ENCODE measurements at places on chromosomes 7 and 10. TPM values are rescaled to one million over a fixed set of nuclear protein-coding genes. Genes with fewer than 3 reads are reported as not detected.

Gene LDB3
- total RNA-seq: under 0.01 TPM

Gene GRID2IP
- total RNA-seq: not detected

Gene AGMO
- total RNA-seq: 1.2 TPM

Gene SFXN4
- 11.2 TPM for total RNA-seq

Gene SLC18A3
- not detected for total RNA-seq

Gene TMEM270
- total RNA-seq: not detected

Gene HYAL4
- total RNA-seq: not detected

Gene UCMA
- not detected for total RNA-seq

Gene CRPPA
- total RNA-seq: 2.4 TPM

Gene LDB1
- 62.2 TPM for total RNA-seq

Gene IGF2BP3
- total RNA-seq: 2.7 TPM

- DNase-seq: no peak
These were observed 35.1 kb upstream of the SLC26A3 start for GRCh38 chr7:107838024-107838601.

DNA sequence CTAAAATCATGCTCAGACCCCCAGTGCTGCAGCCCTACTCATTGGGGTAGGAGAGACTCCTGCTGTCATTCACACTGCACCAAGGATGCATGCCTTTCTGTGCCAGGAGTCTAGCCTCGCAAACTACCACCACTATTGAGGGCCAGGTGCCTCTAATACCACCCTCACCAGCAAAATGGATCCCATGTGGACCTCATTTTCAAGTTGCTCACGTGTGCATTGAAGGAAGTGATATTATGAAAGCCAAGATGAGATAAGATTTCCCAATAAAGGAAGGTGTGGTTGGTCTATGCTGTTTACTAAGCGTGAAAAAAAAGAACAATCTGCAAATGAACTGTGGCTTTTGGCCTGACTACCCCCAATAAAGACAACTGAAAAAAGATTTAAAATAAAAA, 7.2 kb upstream of the LAMTOR4 start:
- no peak for DNase-seq

- no peak for DNase-seq
These were observed 59.9 kb downstream of the CH25H start for GRCh38 chr10:89147256-89147655.

GRCh38 chr7:23356726-23357125, 57.6 kb downstream of the MALSU1 start:
- no peak for DNase-seq

GRCh38 chr10:123571978-123572377, 94.2 kb upstream of the GPR26 start:
- no peak for DNase-seq

DNA sequence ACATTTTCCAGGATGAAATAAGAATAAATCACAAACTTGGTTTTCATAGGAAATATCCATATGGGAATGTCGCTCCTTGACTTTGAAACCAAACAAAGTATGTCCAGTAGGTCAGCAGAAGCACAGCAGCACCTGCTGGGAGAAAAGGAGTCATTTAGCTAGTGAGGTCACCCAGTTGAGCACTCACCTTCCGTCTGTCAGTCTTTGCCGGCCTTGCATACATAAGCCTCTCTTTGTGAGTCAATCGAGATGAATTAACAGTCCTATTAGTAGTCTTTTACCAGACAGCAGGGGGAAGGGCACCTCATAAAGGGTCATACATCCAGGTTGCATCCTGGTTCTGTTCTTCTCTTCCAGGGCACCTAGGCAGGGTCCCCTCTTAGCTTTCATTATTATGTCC, 232.5 kb upstream of the FZD1 start:
- peak; percentile 41 for DNase-seq

- no peak for DNase-seq
These were observed 16.4 kb downstream of the ING3 start for GRCh38 chr7:120966961-120967360.

DNA sequence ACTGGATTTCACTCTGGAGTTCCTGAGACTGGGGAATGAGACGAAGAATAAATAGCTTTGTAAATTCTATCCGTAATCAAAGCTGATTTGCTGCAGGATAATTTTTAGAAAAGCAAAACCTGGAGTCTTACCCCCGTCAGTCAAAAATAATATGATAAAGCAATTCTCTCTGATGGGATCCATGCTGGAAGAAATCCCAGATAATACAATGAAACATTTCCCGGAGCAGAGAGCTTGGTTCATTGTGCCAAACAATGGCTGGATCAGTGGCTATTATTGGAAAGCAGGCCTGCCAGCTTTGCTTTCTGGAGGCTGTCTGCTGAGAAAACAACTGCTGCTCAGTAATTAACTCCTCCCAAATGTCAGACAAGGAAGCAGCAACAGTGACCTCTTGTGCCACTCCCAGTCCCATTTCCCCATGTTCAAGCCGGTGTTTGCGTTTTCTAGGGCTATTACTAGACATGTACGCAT, 609.4 kb upstream of the PCDH15 start:
- no peak for DNase-seq

GRCh38 chr7:14389181-14389591, 399.7 kb upstream of the ETV1 start:
- no peak for DNase-seq

DNA sequence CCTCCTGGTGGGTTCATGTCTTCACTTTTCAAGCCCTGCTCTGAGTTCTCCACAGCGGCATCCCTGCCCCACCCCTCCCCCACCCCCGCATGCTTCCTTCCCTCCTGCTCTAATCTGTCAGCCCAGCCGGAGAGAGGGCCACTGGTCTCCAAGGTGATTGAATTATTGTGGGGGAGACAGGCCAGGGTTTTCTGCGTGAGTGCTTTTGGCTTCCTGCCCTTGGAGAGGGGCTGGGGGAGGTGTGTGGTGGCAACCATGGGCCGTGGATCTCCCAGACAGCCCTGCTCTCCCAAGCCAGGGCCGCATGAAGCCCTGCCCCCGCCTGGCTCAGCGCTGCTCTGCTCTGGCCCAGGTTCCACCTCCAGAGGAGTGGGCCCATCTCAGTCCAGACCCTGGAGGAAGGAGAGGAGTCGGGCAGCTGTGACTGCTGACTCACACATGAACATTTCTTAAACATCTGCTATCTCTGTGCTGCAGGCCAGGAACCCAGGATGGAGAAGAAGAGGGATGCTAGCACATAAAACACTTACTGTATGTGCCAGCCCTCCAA, 109.9 kb downstream of the ZMIZ1 start:
- DNase-seq: peak; percentile 95

DNA sequence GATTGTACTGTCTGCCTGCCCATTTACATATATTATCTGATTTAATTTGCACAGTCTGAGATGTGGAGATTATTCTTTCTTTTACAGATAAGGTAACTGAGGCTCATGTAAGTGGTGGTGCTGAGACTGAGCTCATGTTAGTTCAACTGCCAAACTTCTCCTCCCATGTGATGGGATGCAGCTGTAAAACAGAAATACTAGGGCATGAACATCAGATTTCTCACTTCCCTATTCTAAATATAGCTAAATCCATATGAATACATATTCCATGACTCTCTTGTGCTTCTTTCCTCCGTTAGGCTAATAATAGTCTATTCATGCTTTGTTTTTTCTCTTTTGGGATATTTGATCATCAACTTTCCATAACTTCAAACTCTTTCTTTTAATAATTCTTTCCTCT, 84.7 kb downstream of the PTPRZ1 start:
- DNase-seq: no peak

- DNase-seq: peak; percentile 100
These were observed 20.5 kb upstream of the INPP5A start for GRCh38 chr10:132516771-132517725.

DNA sequence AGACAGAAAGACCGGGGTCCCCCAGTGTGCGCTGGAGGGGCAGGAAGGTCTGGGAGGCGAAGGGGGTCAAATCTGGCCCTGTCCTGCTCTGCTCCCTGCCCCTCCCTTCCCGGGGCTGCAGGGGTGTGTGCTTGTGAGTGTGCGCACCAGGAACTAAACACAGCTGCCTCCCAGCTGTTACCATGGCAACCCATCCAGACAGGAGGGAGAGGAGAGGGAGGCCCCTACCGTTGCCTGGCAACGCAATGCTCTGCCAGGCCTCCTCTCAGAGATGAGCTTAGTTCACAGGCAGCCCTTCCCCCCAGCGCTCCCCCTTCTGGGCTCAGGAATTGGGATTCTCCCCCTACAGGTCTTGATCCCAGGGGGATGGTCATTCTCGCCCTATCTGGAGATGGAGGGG, 6.1 kb downstream of the NYAP1 start:
- peak; percentile 98 for DNase-seq

DNA sequence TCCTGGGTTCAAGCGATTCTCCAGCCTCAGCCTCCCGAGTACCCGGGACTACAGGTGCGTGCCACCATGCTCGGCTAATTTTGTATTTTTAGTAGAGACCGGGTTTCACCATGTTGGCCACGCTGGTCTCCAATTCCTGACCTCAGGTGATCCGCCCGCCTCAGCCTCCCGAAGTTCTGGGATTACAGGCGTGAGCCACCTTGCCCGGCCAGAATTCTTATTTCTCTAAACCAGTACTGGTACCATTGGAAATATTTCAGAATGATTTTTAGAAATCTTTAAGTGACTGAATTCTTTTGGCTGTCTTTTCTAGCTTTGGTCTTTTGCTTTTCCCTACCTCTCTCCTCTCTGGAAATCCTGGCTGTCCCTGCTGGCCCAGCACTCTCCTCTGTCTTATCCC, 2.8 kb downstream of the GNAI1 start:
- DNase-seq: no peak

DNA sequence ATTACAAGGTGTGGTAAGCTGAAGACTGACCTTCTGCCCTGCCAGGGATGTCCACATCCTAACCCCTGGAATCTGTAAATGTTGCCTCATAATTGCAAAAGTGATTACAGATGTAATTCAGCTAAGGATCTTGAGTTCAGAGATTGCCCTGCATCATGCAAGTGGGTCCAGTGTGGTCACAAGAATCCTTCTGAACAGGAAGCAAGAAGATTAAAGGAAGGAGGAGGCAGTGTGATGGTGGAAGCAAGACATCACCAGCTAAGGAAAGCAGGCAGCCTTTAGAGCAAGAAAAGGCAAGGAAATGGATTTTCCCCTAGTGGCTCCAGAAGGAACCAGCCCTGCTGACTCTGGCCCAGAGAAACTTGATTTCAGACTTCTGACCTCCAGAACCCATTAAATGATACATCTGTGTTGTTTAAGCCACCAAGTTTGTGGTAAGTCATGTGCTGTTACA, 78.1 kb downstream of the USP6NL start:
- no peak for DNase-seq
